Aortic smooth muscle cell (primary cell): ENCODE measurements at places on chromosomes 1 and 21. TPM values are rescaled to one million over a fixed set of nuclear protein-coding genes. Genes with fewer than 3 reads are reported as not detected.

LEMD1 gene
- total RNA-seq: not detected in 2 replicates

LCE3B gene
- not detected in 2 replicates for total RNA-seq

LY9 gene
- not detected in 2 replicates for total RNA-seq

SLC25A34 gene
- total RNA-seq: 0.26 and 0.62 TPM in 2 replicates

PTP4A2 gene
- 395 and 404 TPM in 2 replicates for total RNA-seq

MAEL gene
- not detected in 2 replicates for total RNA-seq

RPL11 gene
- 1,392 and 1,626 TPM in 2 replicates for total RNA-seq

LCE1C gene
- not detected in 2 replicates for total RNA-seq

NSL1 gene
- total RNA-seq: 24.0 and 26.1 TPM in 2 replicates

TMEM51 gene
- total RNA-seq: 2.7 and 4.2 TPM in 2 replicates

C1orf94 gene
- total RNA-seq: under 0.01 and 0.06 TPM in 2 replicates

CTTNBP2NL gene
- total RNA-seq: 14.4 and 20.7 TPM in 2 replicates

FAM151A gene
- total RNA-seq: not detected in 2 replicates

C1orf210 gene
- total RNA-seq: not detected in 2 replicates

SLC6A9 gene
- total RNA-seq: 5.1 and 5.3 TPM in 2 replicates

PERM1 gene
- total RNA-seq: 0.06 TPM in 1 of 2 replicates, not detected in the other

SLC26A9 gene
- not detected in 2 replicates for total RNA-seq

RAP1GAP gene
- under 0.01 TPM in 1 of 2 replicates, not detected in the other for total RNA-seq

TDRD10 gene
- under 0.01 and 0.06 TPM in 2 replicates for total RNA-seq

MCOLN2 gene
- total RNA-seq: 2.6 and 4.6 TPM in 2 replicates
